ENCODE measurements at places on chromosomes 4 and X.

GRCh38 chr4:100289946-100290345 is 99.7 kb upstream of the DDIT4L start:
- DNase-seq, result no peak

DNA sequence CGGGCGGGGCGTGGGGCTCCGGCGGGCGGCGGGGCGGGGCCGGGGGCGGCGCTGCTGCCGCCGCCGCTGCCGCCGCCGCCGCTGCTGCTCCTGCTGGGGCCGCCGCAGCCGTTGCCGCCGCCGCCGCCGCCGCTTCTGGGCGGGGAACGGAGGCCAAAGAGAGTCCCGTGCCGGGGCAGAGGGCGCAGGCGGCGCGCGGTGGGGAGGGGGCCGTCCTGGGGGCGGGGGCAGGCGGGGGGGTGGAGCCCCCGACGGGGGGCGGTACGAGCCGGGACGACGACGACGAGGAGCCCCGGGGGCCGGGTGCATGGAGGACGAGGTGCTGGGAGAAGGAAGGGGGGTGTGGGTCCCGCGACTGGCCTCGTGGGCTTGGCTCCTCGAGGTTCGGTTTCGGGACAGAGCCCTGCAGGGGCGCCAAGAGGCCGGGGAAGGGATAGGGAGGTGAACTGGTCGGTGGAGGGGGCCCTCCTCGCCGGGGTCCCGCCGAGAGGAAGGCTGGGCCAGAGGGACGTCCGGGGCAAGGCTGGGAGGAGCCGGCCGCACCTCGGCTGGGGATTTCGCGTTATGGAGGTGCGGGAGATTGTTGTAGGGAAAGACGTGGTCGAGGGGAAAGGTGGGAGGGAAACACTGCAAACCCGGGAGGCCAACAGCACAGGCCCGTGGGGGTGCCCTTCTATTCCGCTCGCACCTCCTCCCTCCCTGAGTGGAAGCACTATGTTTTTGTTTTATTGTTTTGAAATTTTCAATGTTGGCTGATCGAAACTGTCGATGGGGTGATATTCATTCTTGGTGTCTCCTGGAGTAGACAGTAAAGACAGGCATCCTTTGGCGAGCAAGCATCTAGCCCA is 1.9 kb downstream of the BCORL1 start:
- DNase-seq, result no peak

GRCh38 chr4:186570193-186570996 is 15.0 kb upstream of the MTNR1A start:
- DNase-seq, result no peak

DNA sequence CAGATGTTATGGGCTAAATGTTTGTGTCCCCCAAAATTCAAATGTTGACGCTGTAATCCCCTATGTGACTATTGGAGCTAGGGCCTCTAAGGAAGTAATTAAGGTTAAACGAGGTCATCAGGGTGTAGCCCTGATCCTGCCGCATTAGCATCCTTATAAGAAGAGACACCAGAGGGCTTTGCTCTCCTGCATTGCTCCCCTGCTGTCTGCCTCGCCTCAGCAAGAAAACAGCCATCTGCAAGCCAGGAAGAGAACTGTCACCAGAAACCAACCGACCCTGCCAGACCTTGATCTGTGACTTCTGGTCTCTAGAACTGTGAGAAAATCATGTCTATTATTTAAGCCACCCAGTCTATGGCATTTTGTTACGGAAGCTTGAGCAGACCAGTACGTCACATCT is 331.9 kb downstream of the DCTD start:
- no peak for DNase-seq

GRCh38 chr4:183349673-183350072 is 27.4 kb upstream of the CLDN24 start:
- DNase-seq, result no peak

DNA sequence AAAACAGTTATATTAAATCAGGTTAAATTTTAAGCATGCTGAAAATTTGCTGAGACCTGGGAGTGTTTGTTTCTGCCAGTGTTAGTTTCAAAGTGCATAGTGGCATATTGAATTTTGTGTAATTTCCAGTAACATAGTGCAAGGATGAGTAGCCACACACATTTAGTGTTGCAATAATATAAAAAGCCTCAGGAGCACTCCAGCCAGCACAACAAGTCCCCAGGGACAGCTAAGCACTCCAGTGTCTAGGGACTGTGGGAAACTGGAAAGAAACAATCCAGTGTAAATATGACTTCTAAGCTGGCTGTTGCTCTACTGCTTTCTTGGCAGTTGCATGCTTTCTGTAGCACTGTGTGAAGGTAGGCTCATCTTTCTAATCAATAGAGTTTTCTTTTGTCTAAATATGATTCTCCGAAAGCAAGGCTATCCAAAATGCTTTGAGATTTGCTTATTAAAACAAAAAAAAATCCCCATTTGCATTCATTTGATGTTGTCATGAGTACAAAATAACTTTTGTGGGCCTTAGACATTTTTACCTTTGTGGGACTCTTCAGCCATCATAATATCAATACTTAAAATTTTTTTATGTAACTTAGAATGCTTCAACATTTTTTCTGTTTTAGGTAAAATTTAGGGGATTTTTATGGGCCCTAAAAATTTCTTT is 24.2 kb upstream of the CXCL2 start:
- DNase-seq, result no peak

GRCh38 chr4:8907596-8908205 is 36.1 kb upstream of the HMX1 start:
- no peak for DNase-seq

DNA sequence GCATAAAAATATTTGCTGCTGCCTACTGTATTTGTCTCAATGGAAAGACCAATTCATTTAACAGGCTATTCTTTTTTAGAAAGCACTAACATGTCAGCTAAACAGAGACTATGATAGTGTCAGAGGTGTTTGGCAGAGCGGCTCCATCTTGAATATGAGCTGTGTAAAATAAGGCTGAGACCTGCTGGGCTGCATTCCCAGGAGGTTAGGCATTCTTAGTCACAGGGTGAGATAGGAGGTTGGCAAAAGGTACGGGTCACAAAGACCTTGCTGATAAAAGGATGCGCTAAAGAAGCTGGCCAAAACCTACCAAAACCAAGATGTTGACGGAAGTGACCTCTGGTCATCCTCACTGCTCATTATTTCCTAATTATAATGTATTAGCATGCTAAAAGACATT is 41.8 kb downstream of the NPY5R start:
- DNase-seq, result no peak
